Esophagus muscularis mucosa (tissue), 4 donors: ENCODE measurements at places on chromosomes 6 and 20. TPM values are rescaled to one million over a fixed set of nuclear protein-coding genes. Genes with fewer than 3 reads are reported as not detected.

Gene TBX18
- 10.6 TPM for total RNA-seq

Gene EPB41L1
- total RNA-seq: 28.1 TPM

Gene ASIP
- total RNA-seq: not detected

Gene NUS1
- total RNA-seq: 24.8 TPM

Gene APCDD1L
- 0.58 TPM for total RNA-seq

Gene MOG
- total RNA-seq: not detected

Gene RANBP9
- 39.5 TPM for total RNA-seq

Gene ARHGAP18
- total RNA-seq: 5.2 TPM

DNA sequence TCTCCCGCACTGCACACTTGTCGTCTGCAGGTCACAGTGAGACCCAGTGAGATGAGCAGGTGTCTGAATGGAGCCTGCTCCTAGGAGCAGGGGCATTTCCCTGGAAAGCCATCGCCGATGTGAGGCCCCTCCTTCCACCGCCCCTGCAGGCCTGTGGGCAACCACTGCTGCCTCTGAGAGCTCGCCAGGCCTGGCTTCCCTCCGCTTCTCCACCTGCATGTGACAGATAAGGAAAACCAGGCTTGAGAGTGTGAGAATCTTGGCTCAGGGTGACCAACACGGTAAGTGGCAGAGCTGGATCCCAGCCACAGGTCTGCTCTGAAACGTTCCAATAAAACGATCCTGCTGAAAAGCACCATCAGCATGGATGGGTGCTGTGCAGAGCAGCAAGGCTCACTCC, 332.8 kb downstream of the CDH4 start:
- no peaks in the 10 kb centered on the region for H3K27me3 ChIP-seq
- peaks cover 8% of the 10 kb centered on the region for H3K4me1 ChIP-seq
- H3K27ac ChIP-seq: no peak overlapping the region
- no peaks in the 10 kb centered on the region for H3K36me3 ChIP-seq
- no peak for DNase-seq

DNA sequence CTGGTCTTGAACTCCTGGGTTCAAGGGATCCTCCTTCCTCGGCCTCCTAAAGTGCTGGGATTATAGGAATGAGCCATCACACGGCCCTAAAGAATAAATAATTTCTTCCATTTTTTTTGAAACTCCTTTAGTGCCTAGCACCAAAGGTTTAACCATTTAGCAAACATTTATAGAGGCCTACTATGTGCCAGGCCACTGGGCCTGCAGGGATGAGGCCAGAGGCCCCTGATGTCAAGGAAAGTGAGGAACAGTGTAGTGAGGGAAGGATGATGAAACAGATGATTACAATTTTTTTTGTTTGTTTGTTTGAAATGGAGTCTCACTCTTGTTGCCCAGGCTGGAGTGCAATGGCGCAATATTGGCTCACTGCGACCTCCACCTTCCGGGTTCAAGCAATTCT, 33.8 kb downstream of the ZNF341 start:
- no peaks in the 10 kb centered on the region for H3K27me3 ChIP-seq
- no peak overlapping the region for H3K27ac ChIP-seq
- no peak for DNase-seq
- H3K4me1 ChIP-seq: no peaks in the 10 kb centered on the region
- no peak overlapping the region for H3K4me3 ChIP-seq

- no peaks in the 10 kb centered on the region for H3K36me3 ChIP-seq
- H3K4me3 ChIP-seq: no peak overlapping the region
- no peaks in the 10 kb centered on the region for H3K27me3 ChIP-seq
- H3K4me1 ChIP-seq: peaks cover 12% of the 10 kb centered on the region
- DNase-seq: no peak
These were observed 64.3 kb upstream of the CITED2 start for GRCh38 chr6:139438775-139439174.

DNA sequence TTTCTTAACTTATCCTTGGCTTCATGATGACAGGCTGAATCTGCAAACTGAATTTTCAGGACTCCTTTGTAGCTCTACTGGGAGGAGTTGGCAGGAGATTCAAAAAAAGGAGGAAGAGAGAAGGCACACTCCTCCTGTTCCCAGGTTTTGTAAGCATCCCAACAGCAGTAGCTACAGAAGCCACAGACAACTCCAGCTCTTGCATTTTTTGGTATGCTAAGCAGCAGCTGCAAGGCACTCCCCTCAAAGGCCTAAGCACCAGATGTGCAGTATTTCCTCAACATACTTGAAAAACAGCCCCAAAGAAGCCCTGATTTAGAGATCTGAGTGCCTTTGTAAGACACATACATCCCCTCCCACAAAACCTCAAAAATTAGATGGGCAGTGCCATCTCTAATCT, 328.6 kb upstream of the SYNCRIP start:
- H3K36me3 ChIP-seq: no peaks in the 10 kb centered on the region
- no peaks in the 10 kb centered on the region for H3K27me3 ChIP-seq
- no peak overlapping the region for H3K27ac ChIP-seq

DNA sequence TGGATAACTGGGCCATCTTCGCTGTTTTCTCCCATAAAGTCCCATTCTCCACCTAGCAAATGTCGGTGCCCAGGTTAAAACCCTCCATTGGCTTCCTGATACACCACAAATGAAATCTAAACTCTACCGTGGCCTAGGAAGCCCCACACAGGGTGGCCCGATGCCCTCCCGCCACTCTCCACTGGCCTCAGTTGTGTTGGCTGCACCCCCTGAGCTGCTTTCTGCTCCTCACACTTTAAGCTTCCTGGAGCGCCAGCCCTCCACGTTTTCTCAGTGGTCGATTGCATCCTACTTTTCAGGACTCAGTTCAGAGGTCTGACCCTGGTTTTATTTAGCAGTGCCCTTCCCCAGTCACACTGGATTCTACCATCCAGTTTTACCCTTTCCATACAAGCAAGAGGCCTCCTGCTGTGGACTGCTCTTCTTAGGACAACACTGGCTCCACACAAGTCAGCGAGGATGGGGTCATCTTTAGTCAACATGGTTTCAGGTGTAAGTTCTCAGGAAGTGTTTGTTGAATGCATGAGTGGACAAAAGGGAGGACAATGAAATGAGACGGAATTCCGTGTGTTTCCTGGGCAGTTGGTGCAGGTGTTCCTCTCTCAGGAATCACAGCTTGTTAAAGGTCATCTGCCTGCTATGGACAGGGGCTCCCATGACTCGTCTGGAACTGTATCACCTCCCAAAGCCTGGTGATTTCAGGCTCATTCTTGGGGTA, 124.1 kb downstream of the SULF2 start:
- H3K4me3 ChIP-seq: no peak overlapping the region
- no peaks in the 10 kb centered on the region for H3K27me3 ChIP-seq
- no peak overlapping the region for H3K27ac ChIP-seq
- no peak for DNase-seq

DNA sequence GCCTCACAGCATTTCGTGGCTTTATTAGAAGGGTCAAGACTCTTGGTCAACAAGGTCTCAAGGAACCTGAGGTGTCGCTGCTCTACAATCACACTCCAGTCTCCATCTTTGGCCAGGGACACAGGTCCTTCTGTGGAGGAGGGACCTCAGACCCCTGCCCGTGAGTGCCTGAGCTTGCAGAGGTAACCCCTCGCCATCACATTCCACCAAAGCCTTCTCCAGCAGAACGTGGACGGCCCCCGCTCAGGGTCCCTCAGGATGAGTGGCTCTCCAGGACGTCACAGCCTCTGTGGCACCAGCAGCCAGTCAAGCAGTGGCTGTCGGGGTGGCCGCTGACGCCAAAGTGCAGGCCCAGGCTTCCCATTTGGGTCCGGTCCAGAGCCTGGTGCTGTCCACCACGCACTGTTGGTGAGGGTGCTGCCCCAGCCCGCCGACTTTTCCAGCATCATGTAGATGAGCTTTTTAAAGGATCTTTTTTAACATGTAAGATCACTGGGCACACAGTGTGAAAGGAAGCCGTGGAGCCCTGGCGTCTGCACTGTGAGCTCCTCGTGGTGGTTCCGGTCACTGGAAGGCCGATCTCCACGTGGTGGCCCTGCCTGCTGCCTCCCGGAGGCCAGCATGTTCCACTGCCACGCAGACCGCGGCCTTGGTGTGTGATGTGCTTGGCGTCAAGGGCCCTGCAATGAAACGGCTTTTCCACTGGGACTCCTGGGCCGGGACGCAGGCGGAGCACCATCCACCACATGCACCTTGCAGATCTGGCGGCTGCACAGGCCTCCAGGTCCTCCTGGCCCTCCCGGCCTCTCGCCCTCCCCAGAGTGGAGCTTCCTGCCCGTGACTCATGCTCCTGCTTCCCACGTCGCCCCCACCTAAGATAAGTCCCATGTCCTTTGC, 8.3 kb upstream of the KIF25 start:
- no peak overlapping the region for H3K4me3 ChIP-seq
- H3K36me3 ChIP-seq: no peaks in the 10 kb centered on the region
- H3K27me3 ChIP-seq: no peaks in the 10 kb centered on the region
- H3K27ac ChIP-seq: no peak overlapping the region
- DNase-seq: peak; percentile 89

GRCh38 chr6:165922309-165922794, 245.3 kb downstream of the TBXT start:
- no peak for DNase-seq
- H3K27ac ChIP-seq: no peak overlapping the region
- H3K4me3 ChIP-seq: no peak overlapping the region
- no peaks in the 10 kb centered on the region for H3K36me3 ChIP-seq
- no peaks in the 10 kb centered on the region for H3K27me3 ChIP-seq

- H3K4me1 ChIP-seq: no peaks in the 10 kb centered on the region
- H3K4me3 ChIP-seq: no peak overlapping the region
- H3K27me3 ChIP-seq: no peaks in the 10 kb centered on the region
- DNase-seq: no peak
These were observed 52.5 kb downstream of the RBL1 start for GRCh38 chr20:37042986-37043972.

DNA sequence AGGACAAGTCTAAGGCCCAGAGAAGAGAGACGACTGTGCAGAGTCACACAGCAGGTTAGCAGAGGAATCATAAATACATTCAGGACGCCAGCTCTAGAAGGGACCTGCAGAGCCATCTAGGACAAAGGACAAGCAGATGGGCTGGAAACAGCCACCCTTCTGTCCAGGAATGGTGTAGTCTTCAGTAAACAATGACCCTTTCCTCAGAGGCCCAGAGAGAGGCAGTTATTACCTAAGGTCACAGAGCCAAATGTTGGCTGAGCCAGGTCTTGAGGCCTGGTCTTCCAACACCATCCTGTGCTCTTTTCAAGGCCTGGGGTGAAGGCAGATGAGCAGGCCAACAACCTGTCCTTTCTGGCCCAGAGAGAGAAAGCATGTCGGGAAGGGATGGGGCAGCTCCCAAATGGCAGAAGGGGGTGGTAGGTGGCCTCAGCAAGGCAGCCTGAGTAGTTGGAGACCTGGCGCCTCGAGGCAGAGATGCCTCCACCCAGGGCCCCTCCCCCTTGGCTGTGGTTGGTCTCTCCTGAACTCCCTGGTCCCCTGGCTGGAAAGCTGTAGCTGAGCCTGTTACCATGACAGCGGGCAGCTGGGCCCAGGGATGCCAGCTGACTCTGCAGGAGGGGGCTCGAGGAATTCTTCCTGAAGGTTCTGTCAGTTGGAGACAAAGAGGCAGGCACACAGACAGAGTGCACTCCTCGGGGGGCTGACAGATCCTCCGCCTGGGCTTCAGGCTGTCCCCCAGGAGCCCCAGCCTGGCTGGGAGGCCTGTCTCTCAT, 24.8 kb downstream of the EPB41L1 start:
- peaks cover 3% of the 10 kb centered on the region for H3K36me3 ChIP-seq
- DNase-seq: no peak
- no peaks in the 10 kb centered on the region for H3K4me1 ChIP-seq
- H3K27me3 ChIP-seq: no peaks in the 10 kb centered on the region
- H3K4me3 ChIP-seq: no peak overlapping the region
- H3K27ac ChIP-seq: no peak overlapping the region

- no peak overlapping the region for H3K4me3 ChIP-seq
- H3K27ac ChIP-seq: no peak overlapping the region
- peaks cover 26% of the 10 kb centered on the region for H3K4me1 ChIP-seq
- no peaks in the 10 kb centered on the region for H3K36me3 ChIP-seq
These were observed 12.4 kb downstream of the MTHFD1L start for GRCh38 chr6:150877928-150878327.

DNA sequence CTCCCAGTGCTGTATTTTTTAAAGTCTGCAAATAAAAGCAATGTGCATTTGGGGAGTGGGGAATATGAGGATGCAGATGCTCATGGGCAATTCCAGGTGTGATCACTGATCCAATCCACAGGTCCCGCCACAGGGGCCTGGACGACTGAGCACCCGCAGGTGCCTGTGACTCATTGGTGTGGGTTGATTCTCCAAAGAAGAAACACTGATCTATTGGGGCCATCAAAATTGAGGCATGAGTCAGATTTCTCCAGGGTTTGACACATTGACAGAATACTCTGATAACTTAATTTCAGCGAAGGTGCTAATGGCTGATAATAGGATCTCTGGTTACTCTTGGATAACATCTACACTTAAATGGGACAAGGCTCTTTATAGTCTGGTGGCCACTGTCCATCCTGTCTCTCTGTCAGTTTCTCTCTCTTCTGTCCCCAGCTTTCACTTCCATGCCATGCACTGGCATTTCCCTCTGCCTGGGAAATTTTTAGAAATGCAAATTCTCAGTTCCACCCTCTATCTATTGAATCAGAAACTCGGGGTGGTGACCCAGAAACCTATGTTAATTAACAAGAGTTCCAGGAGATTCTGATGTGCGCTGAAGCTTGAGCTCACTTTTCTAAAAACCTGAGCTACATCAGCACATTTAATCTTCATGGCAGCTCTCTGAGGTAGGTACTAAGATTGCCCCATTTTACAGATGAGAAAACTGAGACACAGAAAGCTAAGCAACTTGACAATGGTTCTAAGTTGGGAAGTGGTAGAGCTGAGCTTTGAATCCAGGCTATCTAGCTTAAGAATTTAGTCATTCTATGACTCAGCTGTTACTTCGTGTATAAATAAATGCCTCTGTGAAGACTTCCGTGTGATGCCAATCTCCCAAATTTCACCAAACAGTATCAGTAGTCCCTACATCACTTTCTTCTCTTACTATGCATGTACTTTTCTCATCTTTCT, 10.2 kb upstream of the RCAN2 start:
- H3K4me3 ChIP-seq: no peak overlapping the region
- no peak for DNase-seq
- H3K4me1 ChIP-seq: peaks cover 31% of the 10 kb centered on the region
- H3K27ac ChIP-seq: peak overlapping the region; percentile 69

DNA sequence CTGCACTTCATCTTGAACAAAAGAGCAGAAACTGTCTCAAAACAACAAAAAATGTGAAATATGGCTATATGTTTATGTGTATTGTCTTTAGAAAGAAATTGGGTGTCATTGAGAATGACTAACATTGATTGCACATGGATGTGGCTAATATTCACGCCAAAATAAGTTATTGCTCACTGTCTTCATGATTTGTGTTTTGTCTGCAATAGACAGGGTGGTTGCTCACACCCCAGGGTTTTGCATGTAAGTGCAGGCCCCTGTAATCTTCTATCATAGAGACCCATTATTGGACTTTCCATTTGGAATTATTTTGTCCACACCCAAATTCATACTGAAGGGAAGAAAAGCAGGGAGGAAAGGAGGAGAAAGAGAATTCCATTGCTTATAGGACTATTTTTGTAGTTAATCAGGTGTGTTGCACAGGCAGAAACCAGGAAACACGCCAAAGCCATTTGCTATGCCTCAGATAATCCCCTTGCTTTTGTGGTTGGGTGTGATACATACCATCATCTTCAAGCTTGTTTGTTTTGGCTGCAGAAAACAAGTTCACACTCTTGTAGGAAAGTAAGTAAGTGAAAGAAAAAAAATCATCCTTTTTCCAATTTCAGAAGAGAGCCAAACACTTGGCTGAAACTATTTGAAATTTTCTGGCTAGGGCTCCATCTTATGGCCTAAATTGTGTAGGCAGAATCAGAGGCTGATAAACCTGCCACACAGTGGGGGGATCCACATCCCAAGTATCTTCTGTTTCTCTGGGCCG, 214.1 kb downstream of the COL12A1 start:
- no peak overlapping the region for H3K4me3 ChIP-seq
- peaks cover 24% of the 10 kb centered on the region for H3K4me1 ChIP-seq
- no peak overlapping the region for H3K27ac ChIP-seq
- no peak for DNase-seq
- no peaks in the 10 kb centered on the region for H3K27me3 ChIP-seq
